ENCODE measurements at places on chromosomes 11 and 22. TPM values are rescaled to one million over a fixed set of nuclear protein-coding genes. Genes with fewer than 3 reads are reported as not detected.

CHRM1 gene
- total RNA-seq: not detected

CREB3L1 gene
- total RNA-seq: 12.1 TPM

DNA sequence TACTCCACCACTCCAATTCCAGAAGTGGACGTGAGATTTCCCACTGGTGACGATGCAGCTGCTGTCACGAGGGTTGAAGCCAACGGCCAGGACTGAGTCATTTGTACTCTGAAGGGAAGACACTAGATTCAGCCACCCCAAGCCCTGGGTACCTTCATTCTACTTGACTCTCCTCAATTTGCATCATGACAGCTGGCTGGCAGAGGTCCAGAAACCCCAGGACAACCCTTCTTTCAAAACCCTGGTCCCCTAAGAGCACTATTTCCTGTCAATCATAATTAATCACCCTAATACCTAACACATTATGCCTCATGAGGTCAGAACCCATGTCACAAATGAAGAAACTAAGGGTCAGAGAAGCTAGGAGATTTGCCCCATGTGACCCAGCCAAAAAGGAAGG is 4.9 kb downstream of the EML3 start:
- peaks cover 49% of the 10 kb centered on the region for H3K36me3 ChIP-seq
- no peaks in the 10 kb centered on the region for H3K27me3 ChIP-seq
- DNase-seq: no peak
- no peak overlapping the region for H3K4me3 ChIP-seq
- H3K4me1 ChIP-seq: peaks cover 15% of the 10 kb centered on the region

DNA sequence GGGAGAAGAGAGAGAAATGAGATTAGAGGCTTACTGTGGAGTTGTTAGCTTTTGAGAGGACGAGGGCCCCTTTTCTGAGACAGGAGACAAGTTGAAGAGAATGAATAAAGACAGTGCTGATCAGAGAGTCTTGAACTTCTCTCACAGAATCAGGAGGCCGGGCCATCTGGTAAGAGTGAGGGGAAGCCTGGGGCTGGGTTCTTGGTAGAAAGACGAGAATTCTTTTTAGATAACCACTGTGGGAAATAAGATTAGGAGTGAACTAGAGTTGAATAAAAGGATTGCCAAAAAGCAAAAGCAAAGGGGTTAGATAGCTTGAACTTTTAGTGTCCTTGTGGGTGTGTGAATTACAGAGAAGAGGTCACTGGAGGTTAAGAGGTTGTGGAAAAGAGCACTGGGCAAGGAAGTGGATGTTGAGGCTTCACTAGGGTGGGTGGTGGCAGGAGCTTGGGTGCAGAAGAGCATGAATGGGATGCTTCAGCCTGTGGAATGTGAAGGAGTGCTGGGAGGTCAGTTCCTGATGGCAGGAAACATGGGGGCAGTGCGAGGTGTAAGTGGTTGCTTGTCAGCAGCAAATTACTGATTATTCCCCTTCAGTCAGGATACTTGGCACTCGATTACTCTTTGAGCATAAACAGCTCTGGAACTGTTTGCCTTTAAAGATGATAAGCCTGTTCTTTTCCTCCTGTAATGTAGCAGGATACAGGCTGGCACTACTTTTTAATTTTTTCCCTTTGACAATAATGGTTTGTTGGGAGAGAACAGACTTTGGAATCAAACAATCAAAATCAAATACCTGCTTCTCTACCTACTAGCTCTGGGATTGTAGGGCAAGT is 98.3 kb downstream of the ARHGAP42 start:
- no peak for DNase-seq
- no peak overlapping the region for H3K27ac ChIP-seq
- no peaks in the 10 kb centered on the region for H3K4me1 ChIP-seq

- no peaks in the 10 kb centered on the region for H3K27me3 ChIP-seq
- no peak overlapping the region for H3K27ac ChIP-seq
- no peak overlapping the region for H3K4me3 ChIP-seq
- H3K36me3 ChIP-seq: no peaks in the 10 kb centered on the region
These were observed 54.1 kb upstream of the UBASH3B start for GRCh38 chr11:122601141-122602125.

DNA sequence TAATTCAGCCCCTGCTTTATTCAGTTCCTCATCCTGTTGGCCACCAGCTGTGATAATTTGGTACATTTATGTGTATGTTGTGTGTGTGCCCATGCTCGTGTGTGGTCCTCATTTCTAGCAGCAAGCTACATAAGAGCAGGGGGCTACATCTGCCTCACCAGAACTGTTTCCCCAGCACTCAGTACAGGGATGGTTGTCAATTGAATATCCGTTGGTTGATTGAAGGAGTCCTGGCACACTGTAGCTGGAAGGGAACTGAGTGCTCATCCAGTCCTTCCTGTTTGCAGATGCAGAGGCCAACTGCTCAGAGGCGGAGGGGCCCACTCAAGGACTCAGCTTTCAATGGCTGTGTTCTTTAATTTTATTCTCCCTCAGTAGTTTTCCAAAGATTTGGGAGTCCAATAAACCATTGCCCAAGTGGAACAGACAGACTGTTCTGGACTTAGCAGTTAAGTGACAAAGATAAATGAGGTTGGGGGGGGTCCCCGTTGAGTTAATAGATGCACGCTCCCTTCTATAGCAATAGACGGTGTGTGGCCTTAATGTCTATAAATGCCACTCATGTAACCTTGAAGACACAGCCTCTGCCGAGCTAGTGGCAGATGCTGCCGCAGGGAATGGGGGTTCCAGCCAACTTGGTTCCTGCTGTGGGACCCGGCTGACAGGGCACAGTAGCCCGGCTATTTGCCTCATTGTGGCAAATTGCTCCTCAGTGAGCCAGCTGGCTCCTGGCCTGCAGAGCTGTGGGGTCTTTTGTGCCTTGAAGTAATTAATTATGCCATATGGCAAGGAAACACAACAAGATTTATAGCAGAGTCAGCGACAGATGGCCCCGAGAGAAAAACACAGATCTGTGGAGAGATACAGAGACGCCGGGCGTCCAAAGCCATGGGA is 71.4 kb upstream of the GRK3 start:
- no peaks in the 10 kb centered on the region for H3K36me3 ChIP-seq
- H3K4me3 ChIP-seq: no peak overlapping the region
- no peak overlapping the region for H3K27ac ChIP-seq
- peaks cover 5% of the 10 kb centered on the region for H3K4me1 ChIP-seq
- peaks cover 42% of the 10 kb centered on the region for H3K27me3 ChIP-seq

DNA sequence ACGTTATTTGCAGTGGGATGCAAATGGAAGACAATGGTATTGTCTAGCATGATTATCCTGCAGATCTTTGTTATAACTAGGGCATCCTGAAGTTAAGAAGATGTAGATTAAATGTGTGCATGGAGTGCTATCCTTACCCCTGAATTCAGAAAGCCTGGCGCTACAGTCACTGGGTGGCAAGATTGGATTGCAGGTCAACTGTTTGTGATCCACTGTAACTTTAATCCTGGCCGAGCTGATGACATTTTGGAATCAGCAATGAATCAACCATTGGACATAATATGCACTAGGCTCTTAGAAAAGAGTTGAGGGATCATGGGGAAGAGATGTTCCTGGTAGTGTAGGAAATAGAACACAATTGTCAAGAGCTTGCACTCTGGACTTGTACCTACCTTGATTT is 25.1 kb downstream of the SEZ6L start:
- DNase-seq: no peak
- H3K36me3 ChIP-seq: no peaks in the 10 kb centered on the region

DNA sequence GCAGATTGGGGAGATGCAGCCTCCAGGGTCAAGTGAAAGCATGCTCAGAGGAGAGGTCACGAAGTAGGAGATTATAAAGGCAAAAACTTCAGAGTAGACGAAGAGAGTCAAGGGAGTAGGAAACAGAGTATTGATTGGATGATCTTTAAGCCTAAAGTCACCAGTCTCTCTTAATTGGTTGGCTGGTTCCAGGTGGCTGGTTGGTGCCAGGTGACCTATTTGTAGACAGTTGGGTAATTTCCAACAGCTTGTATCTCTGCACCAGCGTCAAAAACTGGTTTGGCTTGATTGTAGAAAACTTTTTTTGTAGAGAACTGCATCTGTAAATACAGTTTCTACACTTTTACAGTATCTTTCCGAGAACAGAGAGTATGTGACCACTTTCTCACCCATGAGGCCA is 75.7 kb upstream of the CCDC90B start:
- H3K4me1 ChIP-seq: no peaks in the 10 kb centered on the region
- H3K4me3 ChIP-seq: no peak overlapping the region
- no peaks in the 10 kb centered on the region for H3K27me3 ChIP-seq
- H3K36me3 ChIP-seq: no peaks in the 10 kb centered on the region
- no peak overlapping the region for H3K27ac ChIP-seq
- DNase-seq: no peak

- no peaks in the 10 kb centered on the region for H3K27me3 ChIP-seq
- H3K36me3 ChIP-seq: no peaks in the 10 kb centered on the region
- DNase-seq: no peak
- no peaks in the 10 kb centered on the region for H3K4me1 ChIP-seq
- H3K4me3 ChIP-seq: no peak overlapping the region
These were observed 248.0 kb downstream of the TENM4 start for GRCh38 chr11:79192836-79193235.

DNA sequence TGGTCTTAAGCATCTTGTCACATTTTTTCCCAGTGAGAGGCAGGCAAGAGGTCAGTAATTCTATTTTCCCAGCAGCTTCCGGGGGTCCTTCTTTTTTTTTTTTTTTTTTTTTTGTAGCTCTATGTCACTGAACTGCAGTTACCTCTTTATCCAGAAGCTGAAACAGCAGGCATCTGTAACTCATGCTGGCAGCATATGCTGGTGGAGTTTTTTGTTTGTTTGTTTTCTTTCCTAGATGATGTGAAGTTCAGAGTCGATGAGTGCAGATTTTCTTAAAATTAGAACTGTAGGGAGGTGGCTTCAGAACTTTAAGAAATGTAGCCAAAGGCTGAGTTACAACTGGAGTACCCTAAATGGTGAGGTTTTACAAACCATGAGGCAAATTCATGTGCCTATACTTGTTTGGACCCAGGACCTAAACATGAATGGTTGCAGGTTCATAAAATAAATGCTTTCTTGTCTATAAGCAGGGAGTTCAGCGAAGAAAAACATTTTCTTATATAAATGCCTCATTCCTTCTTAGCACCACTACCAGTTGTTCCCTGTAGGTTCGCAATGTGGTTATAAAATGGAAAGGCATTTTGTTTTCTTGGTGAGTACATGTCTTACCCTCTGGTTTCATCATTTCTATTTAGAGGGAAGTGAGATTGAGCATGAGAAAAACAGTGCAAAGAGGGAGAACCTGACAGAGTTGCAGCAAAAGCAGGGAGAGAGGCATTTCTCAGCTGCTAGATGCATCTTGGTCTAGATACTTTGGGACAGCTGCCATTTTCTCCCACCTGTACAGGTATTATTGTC is 84.0 kb downstream of the TRIM44 start:
- peaks cover 20% of the 10 kb centered on the region for H3K36me3 ChIP-seq
- H3K27me3 ChIP-seq: no peaks in the 10 kb centered on the region
- no peak overlapping the region for H3K27ac ChIP-seq
- DNase-seq: no peak

GRCh38 chr11:77113382-77114088 is 10.9 kb downstream of the OMP start:
- H3K4me1 ChIP-seq: peaks cover 9% of the 10 kb centered on the region
- DNase-seq: no peak
- peaks cover 4% of the 10 kb centered on the region for H3K36me3 ChIP-seq
- no peak overlapping the region for H3K4me3 ChIP-seq
- no peak overlapping the region for H3K27ac ChIP-seq
- H3K27me3 ChIP-seq: no peaks in the 10 kb centered on the region

DNA sequence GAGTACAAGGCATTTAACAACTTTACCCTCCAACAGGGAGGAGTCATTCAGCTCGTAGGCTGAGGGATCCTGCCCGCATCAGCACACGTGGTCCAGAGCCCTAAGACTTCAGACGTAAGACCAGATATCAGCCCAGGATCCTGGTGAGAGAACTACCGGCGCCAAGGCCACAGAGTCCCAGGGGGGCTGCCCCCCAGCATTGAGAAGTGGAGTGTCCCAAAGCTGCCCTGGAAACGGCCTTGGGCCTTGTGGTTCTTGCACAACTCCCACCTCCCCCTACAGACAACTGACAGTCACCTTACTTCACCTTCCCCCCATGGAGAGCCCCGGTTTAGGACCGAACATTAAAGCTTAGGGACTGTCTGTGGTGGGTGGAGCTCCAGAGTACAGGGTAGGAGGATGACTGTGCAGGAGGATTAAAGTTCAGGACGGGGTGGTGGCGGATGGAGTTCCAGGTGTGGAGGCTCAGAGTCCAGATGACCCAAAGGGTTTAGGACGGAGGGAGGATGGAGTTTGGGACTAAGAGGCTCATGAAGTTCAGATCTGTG is 1.0 kb downstream of the C11orf91 start:
- no peaks in the 10 kb centered on the region for H3K27me3 ChIP-seq
- peaks cover 48% of the 10 kb centered on the region for H3K4me1 ChIP-seq
- DNase-seq: no peak
- peak overlapping the region; percentile 63 for H3K27ac ChIP-seq
- peaks cover 12% of the 10 kb centered on the region for H3K36me3 ChIP-seq

DNA sequence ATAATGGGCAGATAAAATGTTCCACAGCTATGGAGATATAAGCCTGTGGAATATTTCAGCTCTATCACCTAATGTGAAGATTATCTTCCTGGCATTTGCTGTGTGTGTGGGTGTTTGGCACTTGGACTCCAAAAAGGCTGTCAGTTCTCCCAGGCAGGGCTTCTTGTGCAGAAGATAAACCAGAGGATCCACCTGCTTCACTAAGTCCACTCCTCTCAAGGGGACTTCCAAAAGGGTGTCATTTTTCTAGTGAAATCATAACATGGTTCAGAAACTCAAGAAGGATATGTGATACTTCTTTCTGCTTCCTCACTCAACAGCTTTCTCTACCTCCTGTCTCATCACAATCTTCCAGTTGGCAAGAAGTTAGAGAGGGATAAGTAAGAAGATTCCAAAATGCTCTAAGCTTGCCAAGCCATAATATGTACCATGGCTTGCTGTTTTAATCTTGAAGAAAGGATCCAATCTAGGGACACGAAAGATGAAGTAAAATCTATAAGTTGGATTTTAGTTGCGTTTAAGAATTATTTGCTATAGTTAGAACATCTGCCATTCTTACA is 206.2 kb upstream of the MTMR2 start:
- H3K4me1 ChIP-seq: peaks cover 8% of the 10 kb centered on the region
- no peaks in the 10 kb centered on the region for H3K27me3 ChIP-seq
- DNase-seq: no peak
- no peaks in the 10 kb centered on the region for H3K36me3 ChIP-seq
- H3K27ac ChIP-seq: no peak overlapping the region
- H3K4me3 ChIP-seq: no peak overlapping the region

- no peaks in the 10 kb centered on the region for H3K36me3 ChIP-seq
- DNase-seq: no peak
- H3K27ac ChIP-seq: no peak overlapping the region
- H3K4me3 ChIP-seq: no peak overlapping the region
- H3K27me3 ChIP-seq: no peaks in the 10 kb centered on the region
These were observed 26.2 kb downstream of the TRIM66 start for GRCh38 chr11:8656291-8656690.

DNA sequence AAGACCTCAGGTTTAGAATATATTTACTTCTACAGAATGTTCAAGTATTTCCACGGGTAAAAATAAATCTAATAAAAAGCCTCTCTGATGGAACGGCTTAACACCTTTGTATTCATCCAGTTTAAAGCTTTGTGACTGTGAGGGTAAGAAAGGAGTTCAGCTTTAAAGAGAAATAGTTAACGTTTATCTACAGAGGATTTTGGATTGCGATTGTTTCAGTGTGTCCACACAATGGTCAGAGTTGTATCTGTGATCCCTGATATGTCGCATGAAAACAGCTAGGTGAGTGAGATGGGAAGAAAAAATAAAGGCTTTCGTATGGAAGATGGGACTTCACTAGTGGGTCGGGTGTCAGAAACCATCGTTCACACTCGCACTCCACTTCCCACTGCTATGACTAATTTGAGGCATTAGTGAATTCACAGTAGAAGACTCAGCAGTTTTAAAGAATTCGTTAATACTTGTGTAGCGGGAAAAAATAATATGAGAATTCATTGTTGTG is 1.6 kb downstream of the APLP2 start:
- H3K27ac ChIP-seq: no peak overlapping the region
- peak overlapping the region; percentile 92 for H3K4me3 ChIP-seq
- H3K4me1 ChIP-seq: peaks cover 5% of the 10 kb centered on the region
- H3K27me3 ChIP-seq: no peaks in the 10 kb centered on the region

Data from SJSA1 (cell line).